Astrocyte of the spinal cord (primary cell): ENCODE measurements at places on chromosomes 16 and 17.
A peak's percentile ranks its signal among the peaks of the same experiment; 100 is the strongest.

DNA sequence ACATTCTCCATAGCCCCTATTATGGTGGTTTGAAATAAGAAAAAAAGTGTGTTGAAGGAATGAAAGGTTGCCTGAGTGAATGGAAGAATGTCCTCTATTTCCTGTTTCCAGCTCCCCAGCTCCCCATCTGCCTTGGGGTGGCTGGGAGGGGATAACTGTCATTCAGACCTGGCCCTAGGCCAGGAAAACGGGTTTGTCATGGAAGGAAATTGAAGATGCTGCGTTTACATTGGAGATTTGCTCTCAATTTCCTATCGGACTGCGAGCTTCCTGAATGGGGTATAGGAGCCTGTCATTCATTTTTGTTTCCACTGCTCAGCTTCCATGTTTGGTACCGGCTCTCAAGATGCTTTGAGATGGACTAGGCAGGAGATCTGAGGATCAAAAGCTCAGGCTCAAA is 2.2 kb upstream of the FZD2 start:
- no peak for DNase-seq

GRCh38 chr17:19342611-19343255 is 19.8 kb downstream of the B9D1 start:
- DNase-seq = no peak

GRCh38 chr17:26963163-26963503 is 330.8 kb upstream of the WSB1 start:
- DNase-seq = no peak

GRCh38 chr16:65446427-65446826 is 324.6 kb upstream of the CDH11 start:
- no peak for DNase-seq

GRCh38 chr17:64155751-64156544 is 26.0 kb upstream of the ERN1 start:
- DNase-seq = no peak

GRCh38 chr17:36641331-36641876 is 40.0 kb downstream of the MRM1 start:
- DNase-seq = no peak

DNA sequence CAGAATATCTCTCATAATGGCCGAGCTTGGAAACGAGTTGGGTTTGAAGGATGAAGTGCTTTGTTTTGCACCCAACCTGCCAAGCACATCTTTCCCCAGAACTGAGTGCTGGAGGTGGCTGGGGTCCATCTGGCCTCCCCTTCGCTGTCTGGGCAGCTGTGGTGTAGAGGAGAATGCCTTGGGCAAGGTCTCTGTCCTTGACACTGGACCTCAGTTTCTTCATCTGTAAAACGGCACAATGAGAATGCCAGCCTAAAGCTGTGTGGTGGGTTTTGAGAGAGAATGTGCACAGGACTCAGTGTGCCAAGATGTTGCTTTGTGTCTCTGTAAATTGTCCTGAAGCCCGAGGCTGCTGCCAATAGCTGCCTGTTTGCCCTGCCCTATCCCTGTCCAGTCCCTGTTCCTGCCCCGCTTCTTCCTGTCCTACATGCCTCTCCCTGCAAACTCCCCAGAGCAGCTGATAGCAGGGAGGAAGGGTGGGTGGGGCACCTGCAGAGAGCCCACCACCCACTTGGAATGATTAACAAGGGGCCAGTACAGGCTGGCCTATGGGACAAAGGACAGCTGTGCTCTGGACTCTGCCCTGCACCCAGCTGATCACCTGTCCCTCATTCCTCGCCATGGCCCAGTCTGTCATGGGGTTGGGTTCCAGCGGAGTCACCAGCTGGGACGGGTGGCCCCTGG is 15.3 kb downstream of the LASP1 start:
- no peak for DNase-seq

- DNase-seq = no peak
Observed at GRCh38 chr16:89117227-89117974, 23.7 kb downstream of the ACSF3 start.

GRCh38 chr16:30985401-30986128 is 558 bp downstream of the HSD3B7 start:
- DNase-seq = no peak

- DNase-seq = no peak
Observed at GRCh38 chr17:3506054-3506453, 30.3 kb downstream of the ASPA start.

DNA sequence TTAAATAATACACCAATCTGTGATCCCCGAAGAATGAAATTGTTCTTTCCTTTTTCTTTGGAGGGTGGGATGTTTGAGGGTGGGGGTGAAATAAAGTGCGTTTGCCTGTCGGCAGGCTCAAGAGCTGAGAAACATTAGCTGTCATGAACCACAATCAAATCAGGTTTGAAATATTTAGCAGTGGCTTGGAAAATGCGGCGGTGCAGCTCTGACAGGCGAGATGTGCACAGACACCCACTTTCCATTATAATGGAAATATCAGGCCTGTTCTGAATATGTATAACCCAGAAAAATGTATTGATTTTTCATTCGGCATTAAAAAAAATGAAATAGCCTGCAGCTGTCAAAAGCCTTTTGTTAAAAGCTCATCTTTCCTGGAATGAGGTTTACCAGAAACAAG is 212.8 kb downstream of the ZFHX3 start:
- DNase-seq = no peak

GRCh38 chr17:29825604-29826003 is 104.4 kb downstream of the SSH2 start:
- no peak for DNase-seq

DNA sequence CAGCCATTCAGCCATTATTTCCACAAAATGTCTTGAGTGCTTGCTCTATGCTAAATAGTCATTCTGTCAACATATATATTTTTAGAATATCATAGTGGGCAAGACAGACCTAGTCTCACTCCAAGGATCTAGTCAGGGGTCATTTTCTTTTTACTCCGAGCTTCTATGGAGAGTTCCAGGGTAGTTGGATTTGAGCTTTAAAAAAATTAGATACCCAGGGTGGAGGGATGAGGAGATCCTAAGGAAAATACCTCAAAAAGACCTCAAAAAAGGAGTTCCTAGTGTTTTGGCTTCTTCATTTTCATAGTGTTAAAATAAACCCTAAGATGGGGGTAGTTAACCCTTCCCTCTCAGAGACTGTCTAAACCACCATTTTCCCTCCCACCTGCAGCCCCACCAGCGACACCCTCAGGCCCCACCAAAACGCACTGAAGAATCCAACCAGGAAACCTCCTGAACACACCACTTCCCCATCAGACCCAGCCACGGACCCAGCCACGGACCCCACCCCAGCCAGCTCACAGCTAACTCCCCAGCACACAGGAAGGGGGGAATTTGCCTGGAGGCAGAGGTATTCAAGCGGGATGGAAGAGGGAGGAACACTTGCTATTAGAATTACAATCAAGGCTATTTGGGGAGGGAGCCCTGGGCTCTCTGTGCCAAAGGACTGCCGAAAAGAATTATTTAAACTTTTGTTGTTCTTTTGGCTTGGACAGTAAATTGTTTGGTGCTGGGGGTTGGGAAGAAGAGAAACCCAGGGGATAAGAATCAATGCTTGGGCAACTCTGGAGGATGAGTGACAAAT is 2.2 kb downstream of the ETV4 start:
- no peak for DNase-seq

- DNase-seq = peak; percentile 87
Observed at GRCh38 chr17:16013943-16014407, 14.4 kb downstream of the TTC19 start.

GRCh38 chr16:3223913-3224515 is 10.9 kb downstream of the ZNF200 start:
- peak; percentile 6 for DNase-seq

GRCh38 chr17:5097101-5097834 is 14.4 kb downstream of the ZNF232 start:
- DNase-seq = no peak

DNA sequence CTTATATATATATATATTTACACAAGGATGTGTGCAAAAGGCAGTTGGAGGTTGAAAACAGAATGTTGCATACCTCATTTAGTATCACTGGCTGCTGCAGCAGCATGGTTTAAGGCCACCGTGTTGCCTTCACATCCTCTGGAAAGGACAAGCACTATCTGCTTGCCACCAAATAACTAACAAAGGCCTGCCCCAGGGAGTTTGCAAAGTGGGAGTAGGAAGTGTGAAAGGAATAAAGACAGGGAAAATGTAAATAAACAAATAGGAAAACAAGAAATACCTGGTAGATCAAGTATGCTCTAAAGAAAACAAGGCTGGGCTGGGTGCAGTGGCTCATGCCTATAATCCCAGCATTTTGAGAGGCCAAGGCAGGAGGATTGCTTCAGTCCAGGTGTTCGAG is 33.5 kb upstream of the GFOD2 start:
- DNase-seq = no peak

- no peak for DNase-seq
Observed at GRCh38 chr16:4918781-4919251, 18.1 kb downstream of the PPL start.

- no peak for DNase-seq
Observed at GRCh38 chr16:76942089-76942488, 248.9 kb upstream of the MON1B start.

DNA sequence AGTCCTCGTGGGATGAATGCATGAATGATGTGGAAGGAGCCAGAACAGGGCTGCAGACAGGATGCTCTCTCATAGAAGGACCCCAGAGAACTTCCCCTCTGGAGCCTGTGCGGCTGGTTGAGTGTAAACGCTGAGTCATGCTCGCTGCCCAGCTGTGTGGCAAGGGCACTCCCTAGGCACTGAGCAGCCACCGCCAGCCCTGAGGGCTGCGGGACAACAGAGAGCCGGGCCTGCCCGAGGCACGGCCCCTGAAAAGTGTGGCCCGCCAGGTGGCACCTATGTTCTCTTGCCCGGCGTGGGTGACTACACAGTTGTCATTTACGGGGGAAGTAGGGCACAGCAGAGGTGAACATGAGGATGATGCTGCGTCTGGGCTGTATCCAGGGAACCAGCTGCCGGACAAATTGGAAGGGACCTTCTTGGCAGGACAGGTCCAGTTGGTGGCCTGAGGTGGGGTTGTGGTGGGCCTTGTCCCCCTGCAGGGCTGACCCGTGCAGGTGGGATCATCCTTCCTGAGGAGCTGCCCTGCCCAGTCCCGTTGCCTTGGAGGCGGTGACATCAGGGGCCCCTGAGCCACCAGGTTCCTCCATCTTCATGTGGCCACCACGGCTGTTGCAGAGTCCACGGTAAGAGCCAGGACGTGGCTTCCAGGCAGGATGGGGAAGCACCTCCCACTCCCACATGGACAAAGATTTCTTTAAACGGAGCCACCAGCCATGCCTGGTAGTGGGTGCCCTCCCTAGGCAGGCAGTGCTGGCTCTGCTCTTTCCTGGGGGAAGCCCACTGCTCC is 94.8 kb upstream of the CBX4 start:
- no peak for DNase-seq

DNA sequence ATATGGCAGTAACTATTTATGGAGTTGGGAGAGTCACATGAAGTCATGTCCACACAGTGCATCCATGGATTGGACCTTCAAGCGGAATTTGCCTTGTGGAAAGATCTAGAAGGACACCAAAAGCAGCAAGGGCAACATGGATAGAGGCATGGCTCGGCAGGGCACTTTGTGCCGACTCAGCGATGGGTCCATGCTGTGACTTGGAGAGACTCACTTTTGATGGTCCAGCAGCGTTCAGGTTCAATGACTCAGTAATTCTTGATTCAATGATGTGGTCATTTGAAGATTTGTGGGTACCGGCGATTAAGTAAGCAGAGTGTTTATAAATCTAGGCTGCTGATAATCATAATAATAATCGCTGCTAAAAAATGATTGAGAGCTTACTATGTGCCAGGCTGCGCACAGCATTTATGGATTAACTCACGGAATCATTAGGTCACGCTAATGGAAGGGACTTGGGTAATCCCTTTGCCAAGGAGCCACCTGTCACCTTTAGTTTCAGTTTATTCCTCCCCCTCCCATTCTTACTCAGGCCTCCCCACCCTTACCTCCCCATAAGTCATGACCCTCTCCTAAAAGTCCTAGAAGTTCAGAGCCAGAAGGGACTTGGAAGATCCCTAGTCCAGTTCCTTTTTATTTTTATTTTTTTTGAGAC is 127.5 kb upstream of the CRHR1 start:
- DNase-seq = no peak

- no peak for DNase-seq
Observed at GRCh38 chr17:82665891-82666290, 17.6 kb upstream of the WDR45B start.

- DNase-seq = peak; percentile 40
Observed at GRCh38 chr16:24568392-24568791, 29.0 kb downstream of the RBBP6 start.

GRCh38 chr16:14278749-14279148 is 207.6 kb downstream of the MRTFB start:
- DNase-seq = no peak

GRCh38 chr16:12646490-12647274 is 157.0 kb downstream of the CPPED1 start:
- DNase-seq = no peak

DNA sequence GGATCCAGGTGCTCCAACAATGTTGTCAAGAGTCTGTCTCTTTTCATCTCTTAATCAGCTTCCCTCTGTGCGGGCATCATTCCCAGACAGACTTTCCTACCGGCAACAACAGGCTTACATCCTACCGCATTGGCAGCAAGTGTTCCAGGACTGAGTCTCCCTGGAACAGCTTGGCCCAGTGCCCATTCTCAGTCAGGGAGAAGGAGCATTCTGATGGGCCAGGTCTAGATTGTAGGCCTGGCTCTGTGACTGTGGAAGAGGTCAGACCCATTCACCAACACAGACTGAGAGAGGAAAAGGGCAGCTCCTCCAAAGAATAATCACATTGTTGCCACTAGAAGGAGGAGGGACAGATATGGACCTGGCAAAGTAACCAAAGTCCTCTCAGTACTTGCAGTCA is 68.1 kb upstream of the TMEM132E start:
- DNase-seq = no peak
